ENCODE measurements at places on chromosomes 4 and X.

GRCh38 chrX:29461039-29461438 is 754.3 kb upstream of the MAGEB2 start:
- DNase-seq = no peak

- DNase-seq = no peak
Measured at GRCh38 chr4:170872794-170873193, 783.0 kb upstream of the AADAT start.

GRCh38 chrX:41542135-41542534 is 95.0 kb downstream of the NYX start:
- no peak for DNase-seq

DNA sequence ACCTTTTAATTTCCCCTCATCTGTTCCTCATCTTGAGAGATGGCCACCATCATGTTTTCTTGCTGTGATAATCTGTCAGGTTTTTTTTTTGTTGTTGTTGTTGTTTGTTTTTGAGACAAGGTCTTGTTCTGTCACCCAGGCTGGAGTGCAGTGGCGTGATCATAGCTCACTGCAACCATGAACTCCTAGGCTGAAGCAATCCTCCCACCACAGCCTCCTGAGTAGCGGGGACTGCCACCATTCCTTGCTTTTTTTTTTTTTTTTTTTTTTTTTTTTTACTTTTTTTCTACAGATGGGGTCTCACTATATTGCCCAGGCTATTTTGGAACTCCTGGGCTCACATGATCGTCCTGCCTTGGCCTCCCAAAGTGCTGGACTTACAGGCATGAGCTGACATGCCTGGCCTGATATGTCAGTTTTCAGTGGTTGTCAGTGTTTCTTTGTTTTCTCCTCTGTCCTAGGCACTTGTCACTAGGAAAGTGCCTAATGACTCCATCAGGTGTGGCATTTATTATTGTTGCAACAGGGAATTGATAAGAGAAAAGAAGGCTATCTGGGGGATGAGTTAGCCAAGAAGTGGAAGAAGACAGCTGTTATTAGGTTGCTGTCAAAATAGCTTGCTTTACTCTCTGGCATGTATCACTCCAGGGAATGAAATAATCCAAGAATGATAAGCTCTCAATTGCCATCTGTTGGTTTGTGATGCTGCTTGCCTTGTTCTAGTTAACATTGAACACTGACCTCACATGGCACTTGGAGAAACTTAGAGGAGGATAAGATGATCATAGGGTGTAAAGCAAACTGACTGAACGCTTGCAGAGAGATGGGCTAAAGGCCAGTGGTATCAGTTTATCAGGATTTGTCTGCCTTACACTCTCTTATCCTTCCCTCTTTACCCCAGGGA is 41.7 kb downstream of the TMEM164 start:
- DNase-seq = no peak

GRCh38 chr4:185218312-185218711 is 8.9 kb downstream of the SNX25 start:
- DNase-seq = no peak

GRCh38 chr4:94623126-94623911 is 134.4 kb upstream of the BMPR1B start:
- no peak for DNase-seq

- DNase-seq = no peak
Measured at GRCh38 chr4:112282860-112283667, 2.6 kb downstream of the TIFA start.

- no peak for DNase-seq
Measured at GRCh38 chrX:123993326-123993725, 31.8 kb downstream of the STAG2 start.

- DNase-seq = no peak
Measured at GRCh38 chrX:119343856-119344255, 55.3 kb upstream of the SLC25A43 start.

DNA sequence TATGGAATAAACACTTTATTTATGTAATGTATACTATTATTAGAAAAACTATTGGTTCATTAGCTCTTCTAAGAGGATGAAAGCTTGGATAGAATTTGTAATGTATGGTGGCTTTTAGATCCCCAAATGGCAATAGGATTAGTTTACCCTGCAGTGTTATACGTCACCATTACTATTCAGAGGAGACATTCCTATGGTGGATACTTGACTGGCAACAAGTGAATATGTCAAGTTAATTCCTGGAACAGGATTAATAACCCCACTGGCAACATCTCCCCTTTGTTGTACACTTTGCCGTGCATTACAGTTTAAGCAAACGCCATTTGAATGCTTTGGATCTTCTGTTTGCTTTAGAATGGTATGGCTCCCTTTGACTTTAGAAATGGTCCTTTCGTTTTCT is 420.3 kb downstream of the FAM47B start:
- no peak for DNase-seq

GRCh38 chr4:105956569-105956968 is 61.3 kb downstream of the NPNT start:
- no peak for DNase-seq

DNA sequence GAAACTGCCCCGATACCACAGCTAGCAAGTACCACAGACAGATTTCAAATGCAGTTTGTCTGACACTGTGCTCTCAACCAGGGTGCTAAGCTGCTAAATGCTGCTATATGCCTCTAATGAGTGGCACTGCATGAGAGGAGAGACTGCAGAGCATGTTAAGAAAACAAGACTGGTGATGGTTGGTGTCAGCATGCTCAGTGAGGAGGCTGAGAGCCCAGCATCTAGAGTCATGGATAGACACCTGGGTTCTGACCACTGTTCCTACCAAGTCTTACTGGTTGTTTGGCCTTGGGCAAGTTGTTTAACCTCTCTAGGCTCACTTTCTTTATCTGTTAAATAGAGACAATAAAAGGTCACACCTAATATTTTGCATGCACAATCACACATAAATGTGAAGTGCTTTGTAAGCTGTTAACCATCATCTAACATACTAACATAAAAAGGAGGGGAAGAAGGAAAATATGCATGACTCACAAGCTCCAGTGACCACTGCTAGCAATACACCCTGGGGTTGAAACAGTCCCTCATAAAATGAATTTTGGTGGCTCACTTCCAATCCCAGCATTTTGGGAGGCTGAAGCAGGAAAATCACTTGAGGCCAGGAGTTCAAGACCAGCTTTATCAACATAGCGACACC is 20.7 kb downstream of the HHIP start:
- no peak for DNase-seq

DNA sequence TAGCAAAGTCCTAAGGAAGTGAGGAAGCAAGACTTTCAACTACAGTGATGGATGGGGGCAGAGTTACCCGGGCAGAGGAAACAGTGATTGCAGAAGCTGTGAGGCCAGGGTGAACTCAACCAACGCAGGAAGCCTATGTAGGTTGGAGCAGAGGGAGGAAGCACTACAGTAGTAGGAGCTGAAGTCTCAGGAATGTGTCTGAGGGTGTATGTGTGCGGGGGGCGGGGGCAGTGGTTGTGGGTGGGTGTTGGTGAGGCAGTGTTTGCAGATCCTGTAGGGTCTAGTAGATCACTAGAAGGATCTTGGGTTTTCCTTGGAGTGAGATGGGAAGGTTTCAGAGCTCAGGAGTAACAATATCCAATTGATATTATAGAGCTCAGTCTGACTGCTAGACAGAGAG is 9.9 kb upstream of the MID1 start:
- DNase-seq = no peak

GRCh38 chrX:16469870-16470269 is 180.1 kb upstream of the S100G start:
- no peak for DNase-seq

DNA sequence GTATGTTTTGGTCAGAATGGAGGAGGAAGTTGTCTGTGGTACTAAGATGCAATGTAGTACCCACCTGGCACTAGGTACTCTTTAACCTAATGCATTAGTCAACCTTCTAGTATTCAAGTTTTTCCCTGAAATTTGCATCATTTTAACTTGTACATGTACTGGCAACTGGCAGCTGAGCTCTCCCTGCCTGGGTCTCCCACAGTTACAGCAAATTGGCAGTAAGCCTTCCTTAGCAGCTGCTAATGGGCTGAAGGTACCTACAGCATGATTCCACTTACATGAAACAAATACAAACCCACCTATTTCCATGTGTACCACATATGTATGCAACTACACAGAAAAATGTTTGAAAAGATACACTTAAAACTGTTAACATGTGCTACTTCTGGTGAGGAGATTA is 8.1 kb upstream of the KLHL2 start:
- DNase-seq = no peak
